Stimulated activated CD4-positive, alpha-beta T cell treated with anti-CD3 and anti-CD28 coated beads, Interleukin-15, amount 100 ng/mL, for 1 hour (primary cell): ENCODE measurements at places on chromosomes 7 and 10.
A peak's percentile ranks its signal among the peaks of the same experiment; 100 is the strongest.

GRCh38 chr7:115632636-115633035 is 397.9 kb downstream of the TFEC start:
- DNase-seq = no peak

DNA sequence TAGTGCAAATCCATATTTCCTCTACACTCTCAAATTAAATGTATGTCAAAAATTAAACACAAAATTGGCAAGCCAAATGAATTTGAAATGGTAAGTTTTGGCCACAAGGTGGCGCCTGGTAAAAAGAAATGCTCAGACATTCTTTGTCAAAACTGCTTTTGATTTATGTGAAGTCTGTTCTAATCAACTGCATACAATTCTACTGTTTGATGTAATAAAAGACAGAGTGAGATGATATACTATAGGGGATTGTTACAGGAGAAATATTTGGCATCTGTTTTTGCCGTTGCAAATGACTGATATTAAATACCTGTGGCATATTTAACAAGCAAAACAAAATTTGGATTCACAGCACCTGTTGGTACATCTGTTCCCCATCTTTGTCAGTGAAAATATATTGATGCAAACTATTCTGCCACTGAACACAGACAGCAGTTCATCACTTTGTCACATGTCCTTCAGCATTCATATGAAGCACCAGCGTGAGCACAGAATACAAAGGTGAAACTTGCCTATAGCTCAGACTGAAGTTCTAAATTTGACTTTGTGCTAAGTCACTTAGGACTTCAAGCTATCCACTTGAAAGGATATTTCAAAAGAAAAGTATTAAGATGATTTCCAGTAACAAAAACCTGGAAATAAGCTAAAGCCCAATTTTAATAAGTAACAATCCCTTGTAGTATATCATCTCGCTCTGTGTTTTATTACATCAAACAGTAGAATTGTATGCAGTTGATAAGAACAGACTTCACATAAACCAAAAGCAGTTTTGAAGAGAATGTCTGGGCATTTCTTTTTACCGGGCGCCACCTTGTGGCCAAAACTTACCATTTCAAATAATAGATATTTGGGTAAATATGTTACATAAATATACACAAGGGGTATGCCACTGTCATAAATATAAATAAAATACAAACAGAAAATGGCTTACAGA is 10.2 kb upstream of the CH25H start:
- DNase-seq = peak; percentile 9

- DNase-seq = peak; percentile 18
Measured at GRCh38 chr10:78974617-78975317, 94.0 kb upstream of the ZMIZ1 start.

DNA sequence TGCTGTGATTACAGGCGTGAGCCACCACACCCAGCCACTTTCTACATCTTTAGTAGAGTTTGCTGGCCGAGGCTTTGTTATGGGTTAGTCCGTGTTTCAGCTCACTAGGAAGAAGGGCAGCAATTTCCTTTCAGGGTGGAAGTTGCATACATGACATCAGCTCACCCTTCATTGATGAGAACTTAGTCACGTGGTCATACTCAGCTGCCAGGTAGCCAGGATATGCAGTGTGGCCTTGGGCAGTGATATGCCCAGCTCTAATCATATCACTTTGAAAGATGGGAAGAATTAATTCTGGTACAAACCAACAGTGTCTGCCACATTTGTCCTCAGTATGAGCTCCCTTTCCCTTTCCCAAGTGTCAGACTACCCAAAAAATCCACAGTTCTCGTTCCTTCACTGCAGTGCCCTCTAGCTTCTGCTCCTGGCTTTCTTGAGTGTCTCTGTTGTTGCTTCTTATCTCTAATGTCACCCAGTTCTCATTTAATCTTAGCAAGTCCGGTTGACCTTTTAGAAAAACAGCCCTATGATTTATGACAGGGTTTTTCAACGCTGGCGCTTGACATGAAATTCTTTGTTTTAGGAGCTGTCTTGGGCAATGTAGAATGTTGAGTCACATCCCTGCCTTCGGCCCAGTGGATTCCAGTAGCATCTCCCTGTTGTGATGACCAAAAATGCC is 108.7 kb upstream of the ITGB1 start:
- no peak for DNase-seq

GRCh38 chr7:128010391-128011127 is 20.7 kb downstream of the LRRC4 start:
- no peak for DNase-seq

- DNase-seq = no peak
Measured at GRCh38 chr7:48875045-48875916, 49.1 kb upstream of the CDC14C start.

- no peak for DNase-seq
Measured at GRCh38 chr10:128881086-128881485, 586.0 kb upstream of the MGMT start.

GRCh38 chr7:17078298-17078697 is 196.5 kb upstream of the AGR3 start:
- DNase-seq = no peak

GRCh38 chr10:118870467-118871243 is 115.9 kb upstream of the CACUL1 start:
- no peak for DNase-seq

GRCh38 chr10:101645659-101646058 is 49.3 kb downstream of the FBXW4 start:
- DNase-seq = no peak

DNA sequence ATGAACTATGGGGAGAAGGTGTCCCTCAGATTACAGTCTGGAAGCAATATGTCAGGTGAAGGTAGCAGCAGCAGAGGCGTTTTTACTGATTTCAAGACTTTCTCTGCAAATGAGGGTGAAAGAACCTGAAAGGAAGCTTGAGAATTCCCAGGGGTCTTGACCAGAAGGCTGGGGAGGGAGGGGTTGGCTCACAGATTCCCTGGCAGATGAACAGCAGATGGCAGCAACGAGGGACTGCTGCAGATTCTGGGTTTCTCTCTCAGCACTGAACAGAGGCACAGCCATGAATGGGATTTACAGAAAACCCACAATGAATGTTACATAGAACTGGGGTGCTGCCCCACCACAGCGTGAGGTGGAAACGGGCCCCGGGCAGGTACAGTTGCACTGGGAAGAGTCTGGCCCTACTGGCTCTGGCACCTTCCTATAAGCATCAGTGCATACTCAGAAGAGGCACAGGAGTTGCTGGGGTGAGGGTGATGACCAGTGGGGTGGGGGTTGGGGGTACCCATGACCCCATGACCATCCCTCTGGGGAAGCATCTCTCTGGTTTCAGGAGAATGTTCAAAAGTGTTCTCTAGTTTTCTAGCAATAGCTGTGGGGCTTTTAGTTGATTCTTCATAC is 317.8 kb downstream of the SH2D4B start:
- no peak for DNase-seq

GRCh38 chr7:148214101-148214500 is 376.5 kb upstream of the C7orf33 start:
- DNase-seq = no peak

GRCh38 chr10:113540845-113541548 is 11.9 kb upstream of the HABP2 start:
- no peak for DNase-seq

GRCh38 chr10:33739031-33739430 is 404.6 kb upstream of the NRP1 start:
- DNase-seq = no peak

DNA sequence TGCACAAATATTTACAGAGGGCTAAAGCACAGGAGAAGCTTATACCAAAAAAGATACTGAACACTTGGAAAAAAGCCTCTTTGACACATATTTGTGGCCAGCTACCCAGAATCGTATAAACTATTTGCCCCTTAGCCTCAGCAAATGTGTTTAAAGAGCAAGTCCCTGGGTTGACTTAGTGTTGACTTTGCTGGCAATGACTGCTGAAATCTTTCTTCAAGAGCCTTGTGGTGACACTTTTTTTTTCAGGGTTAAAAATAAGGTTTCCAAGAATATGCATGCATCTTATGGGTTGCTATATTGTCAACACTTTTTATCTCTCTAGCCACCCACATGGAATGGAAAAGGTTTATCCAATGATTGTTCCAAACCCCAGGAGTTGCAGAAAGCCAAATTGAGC is 14.9 kb upstream of the PLEKHS1 start:
- no peak for DNase-seq

DNA sequence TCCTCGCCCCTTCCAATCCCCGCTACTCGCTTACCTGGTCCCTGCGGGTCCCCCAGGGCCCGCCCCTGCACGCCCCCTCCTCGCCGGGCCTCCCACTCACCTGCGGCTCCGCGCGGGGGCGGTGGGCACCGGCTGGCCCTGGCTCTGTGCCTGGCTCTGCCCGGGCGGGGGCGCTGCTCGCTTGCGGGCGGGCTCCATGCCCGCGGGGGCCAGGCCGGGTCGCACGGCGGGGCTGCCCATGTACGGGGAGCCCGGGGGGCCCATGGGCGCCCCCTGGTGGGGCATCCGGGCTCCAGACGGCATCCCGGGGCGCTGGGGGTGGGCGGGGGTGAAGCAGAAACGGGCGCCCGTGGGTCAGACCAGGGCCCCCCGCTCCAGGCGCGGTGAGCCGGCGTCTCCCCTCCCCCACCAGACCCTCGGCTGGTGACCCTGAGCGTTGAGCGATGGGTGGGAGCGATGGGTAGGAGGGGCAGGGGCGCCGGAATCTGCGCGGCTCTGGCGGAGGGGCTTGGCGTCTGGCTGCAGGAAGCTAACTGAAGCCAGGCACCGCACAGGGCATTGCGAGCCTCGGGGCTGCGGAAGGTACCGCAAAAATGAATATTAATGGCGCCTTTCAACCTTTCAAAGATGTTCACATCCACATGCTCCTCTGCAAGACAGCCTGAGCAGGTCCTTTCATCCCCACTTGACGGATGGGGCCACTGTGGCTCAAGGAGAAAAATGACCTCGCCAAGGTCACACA is 3.0 kb downstream of the SMARCD3 start:
- peak; percentile 36 for DNase-seq

DNA sequence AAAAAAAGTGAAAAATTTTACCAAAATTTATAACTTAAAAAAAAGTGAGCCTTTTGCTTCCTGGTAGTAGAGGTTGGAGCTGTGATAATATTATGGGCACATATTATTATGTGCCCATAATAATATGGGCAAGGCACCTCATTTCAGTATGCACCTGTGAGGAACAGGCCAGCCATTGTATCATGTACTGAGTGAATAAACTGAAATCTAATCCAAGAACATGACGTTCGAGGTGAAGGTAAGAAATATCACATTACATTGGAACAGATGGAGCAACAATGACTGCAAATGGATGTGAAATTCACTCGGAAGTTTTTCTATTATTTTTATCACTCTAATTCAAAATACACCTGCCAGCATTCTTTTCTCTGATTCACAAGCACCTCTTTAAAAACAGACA is 216.0 kb downstream of the KLF6 start:
- DNase-seq = no peak

DNA sequence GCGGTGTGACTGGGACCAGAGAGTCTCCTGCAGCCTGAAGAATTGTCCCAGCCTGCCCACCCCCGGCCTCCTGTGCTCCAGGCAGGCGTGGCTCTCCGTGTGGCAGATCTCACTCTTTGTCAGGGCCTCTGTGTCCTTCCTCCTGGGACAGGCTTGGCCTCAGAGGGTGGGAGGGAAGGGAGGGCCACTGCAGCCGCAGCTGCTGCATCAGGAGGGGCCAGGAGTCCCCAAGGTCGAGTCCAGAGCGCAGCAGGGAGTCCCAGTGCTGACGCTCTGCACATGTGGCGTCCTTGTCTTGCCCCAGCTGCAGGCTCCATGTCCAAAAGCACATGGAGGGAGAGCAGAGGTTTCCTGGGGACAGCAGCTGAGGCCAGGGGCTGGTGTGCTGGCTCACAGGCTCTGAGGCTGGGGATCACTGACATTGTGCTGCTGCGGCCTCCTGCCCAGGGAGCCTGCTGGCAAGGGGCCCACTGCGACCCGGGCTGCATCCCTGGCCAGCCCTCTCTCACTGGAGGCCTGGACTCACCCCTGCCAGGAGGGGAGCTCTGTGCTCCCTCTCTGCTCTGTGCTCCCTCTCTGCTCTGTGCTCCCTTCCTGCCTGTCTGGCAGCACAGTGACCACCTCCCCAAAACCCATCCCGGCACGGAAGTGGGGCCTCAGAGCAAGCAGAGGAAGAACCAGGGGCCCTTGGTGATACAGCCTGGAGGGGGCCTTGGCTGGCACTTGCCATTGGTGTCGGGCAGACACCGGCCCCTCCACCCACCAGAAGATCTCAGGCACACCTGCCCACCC is 114.6 kb upstream of the RET start:
- no peak for DNase-seq

- no peak for DNase-seq
Measured at GRCh38 chr7:113402482-113402881, 284.1 kb upstream of the SMIM30 start.

DNA sequence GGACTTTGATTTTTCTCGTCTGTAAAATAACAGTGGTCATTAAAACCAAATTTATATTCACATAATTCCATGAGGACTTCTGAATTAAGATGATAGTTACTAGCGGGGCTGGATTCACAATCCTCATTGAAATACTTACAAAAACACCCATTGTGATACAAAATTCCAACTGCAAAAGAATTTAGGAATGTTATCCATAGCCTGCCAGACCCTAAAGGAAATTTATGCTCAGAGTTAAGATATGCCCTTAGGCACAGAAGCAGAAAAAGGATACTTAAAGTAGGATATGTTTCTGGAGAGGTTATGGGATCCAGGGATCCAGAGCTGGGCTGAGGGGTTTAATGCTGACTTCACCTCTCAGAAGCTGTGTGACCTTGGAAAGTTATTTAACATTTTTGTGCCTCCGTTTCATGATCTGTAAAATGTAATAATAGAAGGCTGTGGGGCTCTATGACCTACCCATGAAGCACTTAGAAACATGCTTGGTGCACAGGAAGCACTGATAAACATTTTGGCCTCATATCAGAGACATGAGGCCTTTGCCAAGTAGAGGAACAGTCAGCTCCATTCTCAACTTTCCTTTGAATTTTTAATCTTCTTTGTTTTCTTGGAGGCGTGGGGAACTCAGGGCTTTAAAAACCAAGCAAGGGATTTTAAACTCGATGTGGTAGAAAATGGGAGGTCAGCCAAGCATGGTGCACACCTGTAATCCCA is 744.7 kb downstream of the KCNMA1 start:
- no peak for DNase-seq

- DNase-seq = no peak
Measured at GRCh38 chr7:151431281-151431767, 8.6 kb downstream of the CRYGN start.

- DNase-seq = no peak
Measured at GRCh38 chr10:69334302-69335062, 56.2 kb downstream of the HK1 start.
